Fibroblast of lung (primary cell): ENCODE measurements at places on chromosomes 11 and 22. TPM values are rescaled to one million over a fixed set of nuclear protein-coding genes. Genes with fewer than 3 reads are reported as not detected.

DNA sequence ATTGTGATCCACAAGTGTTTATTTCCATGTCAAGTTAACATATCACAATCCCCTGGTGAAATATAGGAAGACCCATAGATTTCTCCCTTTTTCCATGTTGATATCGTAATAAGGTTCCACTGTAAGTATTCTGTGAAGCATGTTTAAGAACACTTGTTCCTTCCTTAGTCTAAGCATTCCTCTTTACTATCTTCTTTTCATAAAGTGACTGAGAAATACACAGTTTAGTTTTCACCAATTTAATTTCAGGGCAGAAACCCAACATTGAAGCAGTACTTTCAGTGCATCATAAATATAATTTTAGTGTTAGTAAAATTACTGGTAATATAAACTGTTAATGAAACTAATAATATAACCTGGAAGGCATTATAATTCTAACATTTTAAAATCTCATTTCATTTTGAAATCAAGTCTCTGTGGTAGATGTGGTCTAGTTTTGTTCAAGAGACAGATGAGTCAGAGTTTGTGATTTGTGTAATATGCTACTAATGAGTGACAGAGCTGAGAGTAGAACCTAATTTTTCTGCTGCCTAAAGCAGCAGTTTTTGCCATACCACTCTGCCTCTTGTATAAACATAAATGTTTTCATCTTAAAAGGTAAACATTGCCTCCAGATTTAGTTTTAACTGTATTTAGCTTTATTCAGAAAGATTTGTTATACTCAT lies 79.4 kb downstream of the ATM start:
- H3K4me1 ChIP-seq = peaks cover 6% of the 10 kb centered on the region
- no peak overlapping the region for H3K27ac ChIP-seq
- DNase-seq = peak; percentile 57
- H3K27me3 ChIP-seq = no peaks in the 10 kb centered on the region
- H3K4me3 ChIP-seq = no peak overlapping the region
- peaks cover 2% of the 10 kb centered on the region for H3K36me3 ChIP-seq

- no peaks in the 10 kb centered on the region for H3K36me3 ChIP-seq
- no peak for DNase-seq
- no peak overlapping the region for H3K4me3 ChIP-seq
- H3K4me1 ChIP-seq = no peaks in the 10 kb centered on the region
- no peak overlapping the region for H3K27ac ChIP-seq
- no peaks in the 10 kb centered on the region for H3K27me3 ChIP-seq
These were observed 955.1 kb downstream of the BRD1 start for GRCh38 chr22:48872271-48873190.

- H3K27me3 ChIP-seq = no peaks in the 10 kb centered on the region
- H3K36me3 ChIP-seq = no peaks in the 10 kb centered on the region
These were observed 182.0 kb downstream of the CHST1 start for GRCh38 chr11:45483416-45483815.

GRCh38 chr11:83427501-83427900 lies 141.3 kb upstream of the CCDC90B start:
- H3K27ac ChIP-seq = no peak overlapping the region
- no peaks in the 10 kb centered on the region for H3K4me1 ChIP-seq
- H3K36me3 ChIP-seq = no peaks in the 10 kb centered on the region
- H3K4me3 ChIP-seq = no peak overlapping the region
- no peaks in the 10 kb centered on the region for H3K27me3 ChIP-seq

The ANO9 gene
- polyA plus RNA-seq = not detected in 2 replicates
